Suppressor macrophage (primary cell): ENCODE measurements at places on chromosomes 12 and 14.

- peak; percentile 3 for DNase-seq
Observed at GRCh38 chr12:85920324-85920947, 46.3 kb downstream of the NTS start.

DNA sequence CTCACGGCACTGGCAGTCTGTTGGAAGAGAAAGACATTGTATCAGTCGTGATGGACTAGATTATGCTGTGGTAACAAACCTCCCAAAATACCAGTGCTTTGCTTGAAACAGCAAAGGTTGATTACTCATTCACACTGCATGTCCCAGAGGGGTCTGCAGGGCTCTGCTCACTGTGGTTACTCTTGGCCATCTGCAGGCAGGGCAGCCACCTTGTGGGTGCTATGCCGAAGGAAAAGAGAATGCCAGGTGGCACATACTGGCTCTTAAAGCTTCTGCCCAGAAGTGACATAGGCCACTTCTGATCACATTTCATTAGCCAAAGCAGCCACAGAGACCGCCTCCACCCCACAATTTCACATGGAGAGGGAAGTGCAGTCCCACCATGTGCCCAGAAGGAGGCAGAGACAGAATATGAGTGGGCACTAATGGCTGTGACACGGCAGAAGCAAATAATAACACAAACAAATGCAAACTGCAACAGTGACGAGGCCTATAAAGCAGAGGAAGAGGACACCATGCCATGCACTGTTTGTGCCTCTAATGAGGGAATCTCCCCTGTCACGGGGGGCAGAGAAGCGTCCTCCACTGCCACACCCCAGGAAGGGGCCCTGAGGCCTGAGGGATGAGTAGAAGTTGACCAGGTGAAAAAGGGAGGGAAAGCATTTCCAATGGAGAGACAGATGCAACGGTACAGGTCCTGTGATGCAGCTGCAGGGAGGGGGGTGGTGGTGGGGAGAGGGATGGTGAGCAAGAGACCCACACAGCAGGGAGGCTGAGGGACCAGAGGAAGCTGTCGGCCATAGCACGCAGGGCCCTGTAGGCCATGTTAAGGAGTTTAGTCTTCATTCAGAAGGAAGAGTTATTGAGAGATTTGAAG is 51.7 kb upstream of the KICS2 start:
- DNase-seq: peak; percentile 52

- DNase-seq: no peak
Observed at GRCh38 chr14:86299994-86300393, 770.0 kb downstream of the FLRT2 start.

DNA sequence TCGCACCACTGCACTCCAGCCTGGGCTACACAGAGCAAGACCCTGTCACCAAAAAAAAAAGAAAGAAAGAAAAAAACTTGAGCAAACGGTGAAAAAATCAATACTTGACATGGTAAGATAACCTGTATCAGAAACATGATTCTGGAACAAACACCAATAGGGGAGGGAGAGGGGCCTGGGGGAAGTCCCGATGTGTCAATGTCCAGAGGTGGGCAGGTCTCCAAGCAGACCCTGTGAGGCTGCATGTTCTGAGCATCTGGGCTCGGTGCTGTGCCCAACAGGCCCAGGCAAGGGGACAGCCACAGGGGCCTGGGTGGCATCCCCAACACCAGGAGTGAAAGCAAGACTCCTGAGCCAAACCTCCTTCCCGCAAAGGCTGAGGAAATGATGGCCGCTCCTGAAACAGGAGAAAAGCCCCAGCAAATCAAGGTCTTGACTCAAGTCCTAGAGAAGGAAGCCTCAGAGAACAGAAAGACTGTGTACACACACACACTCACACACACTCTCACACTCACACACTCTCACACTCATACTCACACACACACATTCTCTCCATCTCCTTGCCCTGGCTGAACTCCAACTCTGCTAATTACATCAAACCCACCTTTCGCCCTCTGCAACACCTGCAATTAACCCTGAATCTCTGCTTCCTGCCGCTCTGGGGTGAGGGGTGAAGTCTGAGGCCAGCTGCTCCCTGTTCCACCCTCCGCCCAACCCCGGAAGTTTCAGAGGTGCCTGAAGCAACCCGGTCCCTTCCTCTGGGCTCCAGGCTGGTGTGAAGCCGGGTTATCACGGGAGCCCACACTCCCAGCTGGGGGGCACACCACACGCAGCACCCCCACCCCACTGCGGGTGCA is 20.4 kb downstream of the CCDC88C start:
- peak; percentile 49 for DNase-seq

DNA sequence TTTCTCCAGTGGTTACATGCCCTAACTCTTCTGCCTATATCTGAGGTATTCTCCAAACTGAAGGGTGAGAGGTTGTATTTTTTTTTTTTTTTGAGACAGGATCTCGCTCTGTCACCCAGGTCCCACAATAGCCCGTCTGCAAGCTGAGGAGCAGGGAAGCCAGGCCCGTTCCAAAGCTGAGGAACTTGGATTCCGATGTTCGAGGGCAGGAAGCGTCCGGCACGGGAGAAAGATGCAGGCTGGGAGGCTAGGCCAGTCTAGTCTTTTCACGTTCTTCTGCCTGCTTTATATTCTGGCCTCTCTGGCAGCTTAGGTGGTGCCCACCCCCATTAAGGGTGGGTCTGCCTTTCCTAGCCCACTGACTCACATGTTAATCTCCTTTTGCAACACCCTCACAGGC is 67.0 kb upstream of the DYNC1H1 start:
- DNase-seq: no peak

- DNase-seq: no peak
Observed at GRCh38 chr12:45298721-45299692, 83.1 kb downstream of the ANO6 start.

DNA sequence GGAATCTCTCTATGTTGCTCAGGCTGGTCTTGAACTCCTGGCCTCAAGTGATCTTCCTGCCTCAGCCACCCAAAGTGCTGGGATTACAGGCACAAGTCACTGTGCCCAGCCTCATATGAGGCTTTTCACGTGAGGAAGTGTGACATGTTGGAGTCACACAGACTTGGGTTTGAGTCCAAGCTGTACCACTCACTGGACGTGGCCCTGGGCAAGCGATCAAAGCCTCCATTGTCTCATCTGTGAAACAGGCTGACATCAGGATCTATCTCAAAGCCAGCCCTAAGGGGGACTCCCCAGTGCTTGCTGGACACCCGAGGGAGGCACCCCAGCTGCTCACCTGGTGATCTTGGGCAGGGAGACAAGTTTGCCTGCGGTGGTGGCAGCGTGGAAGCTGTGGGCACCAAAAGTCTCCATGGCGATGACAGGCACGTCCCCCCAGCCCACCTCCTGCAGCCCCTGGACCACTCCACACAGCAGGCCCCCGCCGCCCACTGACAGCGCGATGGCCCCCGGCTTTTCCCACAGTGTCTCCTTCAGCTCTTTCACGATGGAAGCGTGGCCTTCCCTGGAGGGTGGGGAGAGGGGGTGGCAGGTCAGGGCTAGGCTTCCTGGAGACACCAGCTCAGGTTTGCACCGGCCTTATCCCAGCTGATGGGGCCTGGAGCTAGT is 6.7 kb downstream of the SDS start:
- DNase-seq: no peak

DNA sequence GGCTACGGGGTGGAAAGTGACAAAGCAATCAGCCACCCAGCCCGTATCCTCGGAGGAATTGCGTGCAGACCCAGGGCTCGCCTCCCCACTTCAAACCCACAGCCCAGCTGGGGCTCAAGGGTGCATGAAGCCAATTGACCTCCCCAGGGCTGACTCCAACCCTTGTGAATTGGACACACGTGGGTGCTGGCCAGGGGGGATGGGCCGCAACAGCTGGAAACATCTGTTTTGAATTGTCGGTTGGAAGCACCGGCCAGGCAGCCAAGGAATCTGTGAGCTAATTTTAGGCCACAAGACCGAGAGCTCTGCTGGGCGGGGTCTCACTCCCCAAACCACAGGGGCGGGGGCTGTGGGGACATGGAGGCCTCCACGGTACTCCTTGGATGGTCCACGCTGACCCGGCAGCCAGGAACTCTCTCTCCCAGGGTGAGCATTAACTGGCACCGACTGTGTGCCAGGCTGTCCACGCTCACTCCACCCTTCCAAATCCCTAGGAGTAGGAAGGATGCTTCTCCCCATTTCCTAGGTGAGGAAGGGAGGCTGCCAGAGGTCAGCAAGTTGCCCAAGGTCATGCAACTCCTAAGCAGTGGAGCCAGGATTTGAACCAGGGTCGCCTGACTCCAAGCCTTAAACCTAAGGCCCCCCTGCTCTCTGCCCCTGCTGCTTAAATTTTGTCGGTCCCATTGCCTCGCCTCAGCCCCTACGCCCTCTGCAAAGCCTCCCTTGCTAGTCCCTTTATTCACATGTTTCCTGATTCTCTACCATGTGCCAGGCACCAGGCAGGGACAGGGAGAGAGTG is 11.9 kb upstream of the TMEM119 start:
- no peak for DNase-seq
